ENCODE measurements at places on chromosomes 7 and 10.
A peak's percentile ranks its signal among the peaks of the same experiment; 100 is the strongest.

GRCh38 chr7:106331441-106332175 is 46.8 kb upstream of the NAMPT start:
- no peak for DNase-seq

- no peak for DNase-seq
Measured at GRCh38 chr7:45456105-45456504, 118.1 kb upstream of the ADCY1 start.

DNA sequence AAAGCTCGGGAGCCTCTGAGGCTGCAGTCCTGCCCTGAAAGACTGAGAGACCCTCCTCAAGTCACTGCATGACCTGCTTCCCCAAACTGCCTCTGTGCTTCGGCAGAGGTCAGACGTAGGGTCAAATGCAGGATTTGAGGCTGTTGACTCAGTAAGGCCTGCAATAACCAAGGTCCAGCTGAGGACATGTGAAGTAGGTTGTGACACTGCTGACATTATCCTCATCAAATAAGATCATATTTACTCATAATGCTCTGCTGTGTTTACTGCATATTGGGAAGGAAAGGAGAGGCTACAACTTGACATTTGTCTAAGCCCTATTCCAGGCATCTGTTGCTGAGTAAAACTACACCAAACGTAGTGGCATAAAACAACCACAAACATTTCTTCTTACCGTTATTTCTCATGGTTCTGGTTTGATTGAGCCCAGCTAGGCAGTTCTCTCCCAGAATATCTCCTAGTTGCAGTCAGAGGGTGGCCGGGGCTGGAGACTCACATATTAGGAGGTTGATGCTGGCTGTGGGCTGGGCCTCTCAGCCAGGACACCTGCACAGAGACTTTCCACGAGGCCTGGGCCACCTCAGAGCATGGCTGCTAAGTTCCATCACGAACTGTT is 122.1 kb upstream of the STK17A start:
- no peak for DNase-seq

- DNase-seq: no peak
Measured at GRCh38 chr10:124992462-124993344, 50.8 kb downstream of the ZRANB1 start.

DNA sequence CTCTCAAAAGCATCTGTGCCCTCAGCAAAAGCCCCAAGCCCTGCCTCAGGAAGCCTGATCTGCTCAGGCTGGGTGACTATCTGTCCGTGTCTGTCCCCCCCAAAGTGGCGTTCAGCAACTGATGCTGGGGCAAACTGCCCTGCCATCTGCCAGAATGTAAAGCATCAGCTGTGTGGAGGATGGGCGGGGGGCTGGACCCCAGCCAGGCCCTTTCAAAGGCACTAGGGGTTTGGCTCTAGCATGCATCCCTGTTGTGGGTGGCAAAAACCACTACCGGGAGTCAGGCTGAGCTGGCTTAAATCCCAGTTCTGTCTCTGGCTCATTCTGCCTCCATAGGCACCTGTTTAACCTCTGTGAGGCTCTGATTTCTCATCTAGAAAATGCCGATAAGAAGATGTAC is 35.5 kb downstream of the GPRIN2 start:
- DNase-seq: no peak

- peak; percentile 1 for DNase-seq
Measured at GRCh38 chr10:37975401-37975991, 951 bp downstream of the ZNF25 start.

DNA sequence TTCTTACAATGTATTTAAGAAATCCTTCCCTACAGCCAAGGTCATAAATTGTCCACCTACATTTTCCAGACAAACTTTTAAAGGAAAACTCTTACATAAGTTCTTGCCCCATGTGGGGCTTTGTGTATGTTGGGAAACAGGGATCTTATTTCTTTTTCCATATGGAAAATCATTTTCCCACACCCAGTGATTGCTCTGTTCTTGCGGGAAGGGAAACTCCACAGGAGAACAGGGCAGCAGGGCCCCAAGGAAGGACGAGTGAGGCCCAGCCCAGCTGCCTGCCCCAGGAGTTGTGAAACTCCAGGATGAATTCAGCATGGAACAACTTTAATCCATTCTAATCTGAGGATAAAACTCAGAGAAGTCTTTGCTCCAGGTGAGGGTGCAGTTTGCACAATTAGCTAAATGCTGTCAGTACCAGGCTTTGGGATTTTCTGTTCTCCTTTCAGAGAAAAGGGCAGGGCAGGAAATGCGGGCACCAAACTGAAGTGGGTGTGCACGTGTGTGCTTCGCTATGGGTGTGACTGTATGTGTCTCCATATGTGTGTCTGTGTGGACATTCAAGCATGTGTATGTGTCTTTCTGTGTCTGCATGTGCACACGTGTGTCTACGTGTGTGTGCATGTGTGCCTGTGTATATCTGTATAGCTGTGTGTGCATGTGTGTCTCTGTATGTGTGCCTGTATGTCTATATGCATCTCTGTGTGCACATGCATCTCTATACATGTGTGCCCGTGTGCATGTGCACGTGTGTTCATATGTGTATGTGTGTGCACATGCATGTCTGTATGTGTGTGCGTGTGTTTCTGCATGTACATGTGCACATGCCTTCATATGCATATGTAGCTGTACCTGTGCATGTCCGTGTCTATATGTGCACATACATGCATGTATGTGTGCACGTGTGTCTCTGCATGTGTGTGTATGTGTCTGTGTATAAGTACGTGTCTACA is 102.0 kb upstream of the FAM20C start:
- no peak for DNase-seq

DNA sequence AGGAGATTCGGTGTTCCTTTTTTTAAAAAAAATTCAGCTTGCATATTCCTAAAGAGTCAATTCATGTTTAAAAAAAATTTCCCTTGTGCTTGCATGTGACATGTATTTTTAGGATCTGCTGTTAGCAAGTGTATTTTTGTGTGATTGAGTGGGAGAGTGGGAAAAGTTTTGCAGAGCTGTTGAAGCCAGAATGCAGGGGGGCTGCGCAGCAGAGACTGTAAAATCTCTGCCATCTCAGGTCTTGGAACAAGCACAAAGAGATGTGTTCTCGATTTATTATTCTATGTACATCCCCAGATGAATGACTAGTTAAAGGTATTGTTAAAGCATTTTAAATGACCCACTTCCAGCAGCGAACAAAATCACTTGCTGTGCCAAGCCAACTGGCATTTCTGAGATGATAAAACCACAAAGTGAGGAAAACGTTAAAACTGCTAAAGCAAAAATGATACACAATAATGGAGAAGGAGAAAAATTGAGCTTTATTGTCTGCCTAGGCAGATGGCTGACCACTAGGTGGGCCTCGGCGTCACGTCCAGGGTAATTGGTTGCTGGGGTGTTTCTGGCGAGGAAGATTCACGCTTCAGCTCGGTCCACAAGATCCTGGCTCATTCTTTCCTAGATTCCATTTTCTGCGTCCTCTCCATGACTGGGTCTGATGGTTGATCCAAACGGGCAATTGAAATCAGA is 67.0 kb upstream of the ATRNL1 start:
- no peak for DNase-seq

DNA sequence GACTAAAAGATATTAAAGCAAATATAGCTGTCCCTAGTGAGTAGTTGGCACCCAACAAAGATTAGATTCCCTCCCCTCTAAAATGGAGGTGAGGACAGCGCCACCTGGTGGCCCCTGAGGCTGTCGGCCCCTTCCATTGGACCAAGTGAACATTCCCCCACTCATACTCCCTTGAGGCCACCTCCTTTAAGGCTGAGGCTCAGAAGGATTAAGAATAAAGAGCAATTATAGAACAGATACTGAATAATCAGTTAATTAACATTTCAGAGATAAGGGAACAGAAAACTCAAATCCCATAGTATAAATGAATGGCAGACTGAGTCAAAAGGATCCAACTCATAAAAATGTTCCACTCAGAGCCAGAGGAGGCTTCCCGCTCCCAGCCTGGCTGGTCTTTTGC is 130.4 kb upstream of the GHITM start:
- DNase-seq: no peak

- DNase-seq: no peak
Measured at GRCh38 chr10:88108115-88108610, 244.7 kb downstream of the PTEN start.

- no peak for DNase-seq
Measured at GRCh38 chr7:32257621-32258020, 187.4 kb upstream of the PDE1C start.

- DNase-seq: no peak
Measured at GRCh38 chr7:83415840-83416239, 233.1 kb downstream of the SEMA3E start.

GRCh38 chr10:94006591-94007550 is 13.1 kb downstream of the PLCE1 start:
- DNase-seq: peak; percentile 34

- no peak for DNase-seq
Measured at GRCh38 chr10:62025901-62026879, 124.7 kb downstream of the ARID5B start.

GRCh38 chr10:94376865-94377264 is 14.1 kb upstream of the NOC3L start:
- DNase-seq: no peak

- DNase-seq: no peak
Measured at GRCh38 chr10:32166365-32166764, 110.1 kb upstream of the KIF5B start.

DNA sequence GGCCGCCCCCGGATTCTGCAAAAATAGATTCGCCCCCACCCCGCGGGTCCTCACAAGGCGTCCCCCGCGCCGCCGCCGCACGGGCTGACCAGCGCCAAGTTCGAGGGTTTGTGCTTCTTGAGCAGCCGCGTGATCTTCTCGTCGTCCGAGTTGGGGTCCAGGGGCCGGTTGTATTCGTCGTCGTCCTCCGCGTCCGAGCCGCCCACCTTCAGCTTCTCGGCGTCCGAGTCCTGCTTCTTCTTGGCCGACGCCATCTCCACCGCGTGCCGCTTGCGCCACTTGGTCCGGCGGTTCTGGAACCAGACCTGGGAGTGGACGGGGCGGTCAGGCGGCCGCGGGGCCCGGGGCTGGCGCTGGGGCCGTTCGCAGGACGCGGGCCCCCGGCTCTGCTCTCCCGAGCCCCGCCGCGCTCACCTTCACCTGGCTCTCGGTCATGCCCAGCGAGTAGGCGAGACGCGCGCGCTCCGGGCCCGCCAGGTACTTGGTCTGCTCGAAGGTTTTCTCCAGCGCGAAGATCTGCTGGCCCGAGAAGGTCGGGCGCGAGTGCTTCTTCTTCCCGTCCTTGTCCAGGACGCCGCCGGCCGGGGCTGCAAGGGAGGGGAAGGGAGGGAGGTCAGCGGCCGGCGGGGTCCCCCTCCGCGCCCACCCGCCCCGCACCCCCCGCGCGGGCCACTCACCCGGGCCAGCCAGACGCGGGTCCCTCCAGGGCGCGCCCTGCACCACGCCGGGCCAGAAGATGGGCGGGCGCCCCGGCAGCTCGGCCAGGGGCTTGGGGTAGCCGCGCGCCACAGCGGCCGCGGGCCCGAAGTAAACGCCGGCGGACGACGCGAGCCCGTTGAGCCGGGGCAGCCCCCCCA is 853 bp downstream of the NKX6-2 start:
- DNase-seq: no peak

DNA sequence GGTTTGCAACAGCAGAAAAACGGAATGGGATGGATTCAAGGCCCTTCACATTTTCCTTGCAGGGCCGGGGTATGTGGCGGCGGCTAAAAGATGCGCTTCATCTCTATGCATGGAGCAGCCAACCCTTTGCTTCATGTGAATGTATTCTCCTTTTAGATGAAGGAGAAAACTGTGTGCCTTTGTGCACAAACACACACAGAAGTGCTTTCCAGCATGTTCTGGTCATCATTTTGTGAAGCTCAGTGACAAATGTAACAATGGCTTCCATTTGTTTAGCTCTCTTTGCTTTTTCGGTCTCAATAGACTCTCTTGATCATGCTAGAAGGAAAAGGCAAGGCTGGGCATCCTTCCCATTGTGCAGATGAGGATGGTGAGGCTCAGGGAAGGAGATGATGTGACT is 161.7 kb upstream of the MKI67 start:
- DNase-seq: no peak

- DNase-seq: no peak
Measured at GRCh38 chr7:109125001-109125400, 555.3 kb downstream of the DNAJB9 start.

DNA sequence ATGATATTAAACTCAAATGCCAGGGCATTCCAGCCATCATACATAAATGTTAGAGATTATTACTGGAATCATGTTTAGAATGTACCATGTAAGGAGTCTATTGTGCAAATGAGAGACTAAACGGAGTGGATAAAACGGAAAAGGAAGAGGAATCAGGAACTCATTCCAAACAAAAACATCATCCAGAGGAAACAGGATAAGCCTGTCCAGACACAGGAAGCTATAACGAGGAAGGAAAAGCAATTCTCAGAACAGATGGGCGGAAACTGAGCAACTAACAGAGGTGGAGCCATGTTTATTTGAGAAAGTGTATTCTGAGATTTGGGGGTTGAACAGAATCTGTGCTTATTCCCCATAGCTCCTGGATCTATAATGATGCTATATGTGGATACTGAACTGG is 52.3 kb upstream of the TRIM24 start:
- DNase-seq: no peak

- no peak for DNase-seq
Measured at GRCh38 chr10:103373544-103373943, 5.8 kb downstream of the TAF5 start.

- no peak for DNase-seq
Measured at GRCh38 chr7:7706101-7706511, 12.3 kb downstream of the RPA3 start.

DNA sequence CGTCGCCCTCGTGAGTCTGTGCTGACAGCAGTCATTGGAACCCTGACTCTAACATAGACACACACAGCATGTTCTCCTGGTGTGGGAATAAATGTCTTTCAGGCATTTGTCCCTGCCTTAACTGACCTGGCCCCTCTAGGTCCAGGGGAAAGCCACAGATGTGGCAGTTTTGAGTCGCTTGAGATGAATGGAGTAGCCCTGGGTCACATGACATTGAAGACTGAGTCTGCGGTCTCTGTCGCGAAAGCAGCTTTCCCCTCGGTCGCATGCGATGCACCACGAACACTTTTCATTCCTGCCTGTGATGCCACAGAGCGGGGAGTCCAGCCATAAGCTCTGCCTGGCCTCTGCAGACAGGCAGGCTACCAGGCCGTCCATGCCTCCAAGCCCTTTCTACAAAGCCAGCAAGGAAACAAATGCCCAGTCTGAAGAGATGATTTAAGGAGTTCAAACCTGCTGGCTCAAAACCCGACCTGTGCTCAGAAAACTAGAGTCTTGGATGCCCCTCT is 172.3 kb downstream of the WDR37 start:
- no peak for DNase-seq

DNA sequence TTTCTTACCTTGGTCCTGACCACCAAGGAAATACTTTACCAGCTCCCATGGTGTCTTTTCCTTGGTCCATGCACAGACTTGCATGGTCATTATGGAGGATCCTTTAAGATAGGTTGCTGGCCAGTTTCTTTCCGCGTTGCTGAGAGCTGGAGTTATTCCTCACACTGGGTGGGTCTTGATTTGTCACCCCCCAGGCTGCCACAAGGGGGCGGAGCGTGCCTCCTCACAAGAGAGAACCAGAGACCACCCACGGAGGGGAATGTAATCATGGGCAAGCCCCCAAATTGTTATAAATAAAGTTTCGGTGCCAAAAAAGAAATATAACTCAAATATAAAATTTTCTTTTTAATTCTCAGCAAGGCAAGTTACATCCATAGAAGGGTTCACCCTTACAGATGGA is 10.5 kb upstream of the TRIM24 start:
- no peak for DNase-seq
